ENCODE measurements at places on chromosomes 12 and 14.
A peak's percentile ranks its signal among the peaks of the same experiment; 100 is the strongest.

DNA sequence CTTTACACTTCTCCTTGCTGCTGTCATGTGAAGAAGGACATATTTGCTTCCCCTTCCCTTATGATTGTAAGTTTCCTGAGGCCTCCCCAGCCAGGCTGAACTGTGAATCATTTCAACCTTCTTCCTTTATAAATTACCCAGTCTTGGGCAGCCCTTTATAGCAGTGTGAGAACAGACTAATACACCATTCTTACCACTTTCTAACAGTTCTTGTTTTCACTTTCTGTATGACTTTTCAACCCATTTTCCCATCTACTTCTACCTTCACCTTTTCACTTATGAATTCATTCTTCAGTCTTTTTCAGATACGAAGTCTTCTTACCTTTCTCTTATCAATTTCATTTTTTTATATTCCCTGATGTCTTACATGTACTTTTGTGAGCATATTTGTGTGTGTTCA is 55.1 kb downstream of the FOXA1 start:
- DNase-seq = no peak

DNA sequence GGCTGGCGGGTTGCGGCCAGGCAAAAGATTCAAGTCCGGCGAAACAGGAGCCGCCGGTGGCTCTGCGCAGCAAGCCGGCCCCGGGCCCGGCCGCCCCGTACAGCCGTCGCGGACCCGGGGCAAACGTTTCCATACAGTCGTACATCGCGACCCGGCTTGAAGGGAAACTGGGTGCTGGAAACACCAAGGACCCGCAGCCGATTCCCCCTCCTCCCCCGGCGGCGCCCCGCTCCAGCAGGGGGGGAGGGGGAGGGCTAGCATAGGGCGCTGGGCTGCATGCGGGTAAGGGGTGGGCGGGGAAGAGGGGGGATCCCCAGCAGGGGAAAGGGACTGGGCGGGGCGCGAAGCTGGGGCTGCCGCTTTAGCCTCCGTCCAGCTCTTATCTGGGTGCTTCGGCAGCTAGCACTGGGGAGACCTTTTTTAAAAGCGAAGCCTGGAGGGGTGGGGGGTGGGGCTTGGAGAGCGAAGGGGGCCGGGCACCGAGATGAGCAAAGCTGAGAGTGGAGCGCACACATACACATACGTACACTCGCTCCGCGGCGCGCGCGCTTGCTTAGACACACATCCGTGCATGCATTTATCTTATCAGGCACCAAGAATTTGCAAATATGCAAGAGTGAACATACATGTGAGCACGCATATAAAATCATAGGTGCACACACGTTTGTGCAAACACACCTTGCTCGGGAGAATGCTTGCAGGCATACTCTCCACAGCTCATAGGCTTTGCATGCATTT is 11.9 kb downstream of the RARG start:
- DNase-seq = peak; percentile 60

DNA sequence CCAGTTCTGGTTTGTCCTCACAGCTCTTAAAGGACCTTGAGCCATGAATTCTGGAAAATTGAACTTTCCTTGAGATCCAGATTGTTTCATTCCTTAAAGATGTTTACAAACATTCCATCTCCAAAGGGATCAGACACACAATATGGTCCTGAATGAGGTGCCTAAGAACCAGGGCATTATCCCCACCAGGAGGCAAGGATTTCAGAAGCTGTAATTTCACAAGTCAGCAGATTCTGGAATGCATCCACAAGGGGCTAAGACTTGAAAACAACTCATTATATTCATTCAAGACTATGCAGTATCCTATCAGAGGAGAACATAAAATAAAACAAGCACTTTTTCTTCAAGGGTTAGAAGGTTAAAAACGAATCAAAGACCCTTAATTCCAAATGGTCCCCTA is 15.1 kb downstream of the KCNH5 start:
- DNase-seq = no peak

DNA sequence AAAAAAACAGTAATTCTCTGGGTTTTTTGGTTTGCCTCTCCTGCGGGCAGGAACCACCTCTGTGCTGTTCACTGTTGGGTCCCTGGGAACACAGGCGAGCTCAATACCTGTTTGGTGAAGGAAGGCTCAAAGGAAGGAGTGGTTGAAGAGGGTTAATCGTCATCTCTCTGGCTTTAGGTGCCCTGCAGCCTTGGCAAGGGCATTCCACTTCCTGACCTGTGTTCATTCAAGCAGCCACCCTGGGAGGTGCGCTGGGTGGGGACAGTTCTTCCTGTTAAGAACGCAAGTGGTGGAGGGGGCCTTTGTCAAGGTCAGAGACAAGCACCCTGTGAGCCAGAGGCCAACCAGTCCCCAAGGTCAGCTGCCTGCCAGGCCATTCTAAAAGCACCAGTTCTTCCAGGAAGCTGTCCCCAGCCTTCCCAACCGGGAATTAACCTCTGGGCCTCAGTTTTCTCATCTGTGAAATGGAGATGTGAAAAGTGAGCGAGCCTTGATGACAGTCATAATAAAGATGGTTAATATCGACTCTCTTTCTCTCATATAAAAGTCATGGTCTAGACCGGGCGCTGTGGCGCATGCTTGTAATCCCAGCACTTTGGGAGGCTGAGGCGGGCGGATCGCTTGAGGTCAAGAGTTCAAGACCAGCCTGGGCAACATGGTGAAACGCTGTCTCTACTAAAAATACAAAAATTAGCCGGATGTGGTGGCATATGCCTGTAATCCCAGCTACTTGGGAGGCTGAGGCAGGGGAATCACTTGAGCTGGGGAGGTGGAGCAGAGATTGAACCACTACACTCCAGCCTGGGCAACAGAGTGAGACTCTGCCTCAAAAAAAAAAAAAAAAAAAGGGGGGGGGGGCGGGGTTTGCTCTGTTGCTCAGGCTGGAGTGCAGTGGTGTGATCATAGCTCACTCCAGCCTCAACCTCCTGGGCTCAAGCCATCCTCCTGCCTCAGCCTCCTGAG is 6.1 kb downstream of the RHOF start:
- DNase-seq = no peak

GRCh38 chr12:96094201-96094600 is 58.8 kb upstream of the LTA4H start:
- peak; percentile 91 for DNase-seq

DNA sequence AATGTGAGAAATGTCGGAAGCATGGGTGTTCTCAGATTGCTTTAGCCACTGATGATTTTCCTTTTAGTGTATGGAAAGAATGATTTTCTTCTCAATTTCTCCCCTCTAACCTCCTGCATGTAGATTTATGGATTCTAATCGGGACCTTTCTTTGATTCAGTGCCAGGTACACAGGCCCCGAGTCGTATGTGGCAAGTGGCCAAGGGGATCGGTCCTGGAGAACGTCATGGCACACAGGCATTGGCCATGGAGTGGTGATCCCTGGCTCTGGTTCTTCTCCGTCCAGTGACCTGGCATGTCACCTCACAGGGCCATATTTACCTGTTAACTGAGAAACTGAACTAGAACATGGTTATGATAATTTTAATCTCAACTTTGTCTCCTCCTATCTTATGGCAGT is 58.1 kb downstream of the ETV6 start:
- DNase-seq = no peak

- DNase-seq = no peak
Observed at GRCh38 chr12:109500406-109501185, 23.2 kb downstream of the UBE3B start.

DNA sequence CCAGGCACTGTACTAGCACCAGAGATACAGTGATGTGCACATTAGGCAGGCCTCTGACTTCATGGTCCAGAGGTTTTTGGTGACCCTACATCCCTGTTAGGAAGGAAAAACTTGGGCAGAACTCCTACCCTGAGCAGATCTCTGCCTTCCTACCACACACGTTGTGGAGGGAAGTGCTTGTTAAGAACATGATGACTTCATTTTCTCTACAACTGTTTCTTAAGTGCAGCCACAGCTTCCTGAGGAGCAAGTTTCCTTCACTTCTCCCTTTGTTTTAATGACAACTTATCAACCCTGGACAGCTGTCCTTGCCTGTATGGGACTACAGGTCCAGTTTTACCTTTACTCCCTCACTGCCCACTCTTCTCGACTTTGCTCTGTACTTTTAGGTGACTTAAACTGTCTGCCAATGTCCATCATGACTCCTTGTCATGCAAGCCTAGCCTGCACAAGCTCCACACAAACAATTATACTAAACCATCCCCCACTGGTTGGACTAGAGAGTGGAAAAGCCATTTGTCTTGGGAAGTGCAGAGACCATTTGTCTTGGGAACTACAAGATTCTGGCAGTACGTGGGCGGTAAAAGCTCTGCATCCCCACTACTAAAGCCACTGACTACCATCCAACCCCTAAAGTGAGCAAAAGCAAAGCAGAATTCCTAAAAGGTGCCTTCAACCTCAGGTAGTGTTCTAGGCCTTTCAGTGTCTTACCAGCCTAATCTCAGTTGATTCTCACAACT is 359.8 kb downstream of the EGLN3 start:
- DNase-seq = no peak

GRCh38 chr14:69713209-69713781 is 53.6 kb upstream of the SRSF5 start:
- DNase-seq = peak; percentile 79

All from ELF-1 (cell line).